ENCODE measurements at places on chromosomes 3 and 15.

DNA sequence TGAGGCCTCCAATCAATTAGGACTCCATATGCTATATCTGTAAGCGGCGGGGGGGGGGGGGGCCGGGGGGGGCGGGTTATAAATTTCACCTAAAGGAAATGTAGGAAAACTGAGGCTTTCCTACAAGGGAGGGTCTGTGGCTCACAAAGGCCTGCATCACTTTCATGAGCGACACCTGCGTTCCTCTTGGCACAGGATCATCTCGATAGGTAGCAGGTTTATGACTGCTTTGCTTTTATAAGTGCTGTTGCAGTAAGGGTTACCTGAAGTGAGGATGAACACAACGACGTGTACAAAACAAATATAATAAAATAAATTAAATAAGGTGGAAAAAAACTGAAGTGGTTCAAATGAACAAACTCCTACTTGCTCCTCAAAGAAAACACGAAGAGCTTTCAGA lies 194.3 kb downstream of the FOXP1 start:
- DNase-seq = no peak

- no peak for DNase-seq
Observed at GRCh38 chr15:77002954-77003912, 8.3 kb downstream of the PSTPIP1 start.

- no peak for DNase-seq
Observed at GRCh38 chr3:169350228-169350627, 313.3 kb downstream of the MECOM start.

DNA sequence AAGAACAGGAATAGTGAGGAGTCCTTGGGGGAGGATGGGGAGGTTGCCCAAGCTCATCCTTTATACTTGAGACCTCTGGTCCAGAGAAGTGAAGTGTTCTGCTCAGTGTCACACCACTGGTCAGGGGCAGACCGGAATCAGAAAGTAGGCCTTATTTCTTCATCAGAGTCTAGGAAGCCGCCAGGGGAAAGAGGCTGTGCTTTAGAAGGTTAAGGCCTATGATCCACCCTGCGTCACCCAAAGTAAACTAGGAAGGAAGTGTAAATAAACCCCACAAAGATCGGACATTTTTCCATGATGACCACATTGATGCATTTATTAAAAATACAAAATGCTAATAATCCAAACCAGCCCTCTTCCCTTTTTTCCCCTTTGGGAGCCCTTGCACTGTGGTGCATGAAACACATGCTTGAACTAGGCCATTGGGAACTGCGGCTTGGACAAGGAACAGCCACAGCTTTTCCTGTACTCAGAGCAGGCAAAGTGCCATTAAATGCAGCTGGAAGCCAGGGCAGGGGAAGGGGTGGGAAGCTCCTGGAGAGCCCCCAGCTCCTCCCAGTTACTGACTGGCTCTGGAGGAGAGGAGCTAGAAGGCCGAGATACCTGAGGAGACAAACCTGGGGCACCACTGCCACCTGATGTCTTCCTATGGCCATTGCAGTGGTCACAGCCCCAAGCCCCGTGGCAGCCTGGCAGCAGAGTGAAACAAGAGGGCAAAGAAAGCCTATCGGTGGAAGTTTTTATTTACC lies 37.0 kb downstream of the CDC25A start:
- DNase-seq = no peak

GRCh38 chr3:12139111-12139511 lies 19.6 kb downstream of the TIMP4 start:
- DNase-seq = no peak

GRCh38 chr3:66423791-66424190 lies 77.0 kb downstream of the LRIG1 start:
- no peak for DNase-seq

GRCh38 chr15:79736435-79737000 lies 160.3 kb downstream of the MTHFS start:
- peak; percentile 12 for DNase-seq

- no peak for DNase-seq
Observed at GRCh38 chr3:153957421-153957820, 163.8 kb upstream of the ARHGEF26 start.

DNA sequence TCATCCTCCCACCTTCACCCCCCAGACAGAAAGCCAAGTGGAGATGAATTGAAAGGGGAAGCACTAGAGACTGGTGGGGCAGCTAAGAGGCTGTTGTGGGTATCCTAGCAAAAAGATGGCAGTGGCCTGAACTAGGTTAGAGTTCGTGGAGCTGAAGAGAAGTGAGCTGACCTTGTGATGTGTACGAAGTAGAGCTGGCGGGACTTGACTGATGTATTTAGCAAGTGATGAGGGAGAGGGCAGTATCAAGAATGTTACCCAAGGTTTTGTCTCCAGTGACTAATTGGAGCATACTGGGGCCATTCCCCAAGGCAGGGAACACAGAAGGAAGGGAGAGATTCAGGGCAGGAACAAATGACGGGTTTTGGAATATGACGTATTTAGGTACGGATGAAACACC lies 50.0 kb upstream of the CP start:
- DNase-seq = no peak

- no peak for DNase-seq
Observed at GRCh38 chr3:56917361-56918110, 115.8 kb upstream of the ARHGEF3 start.

DNA sequence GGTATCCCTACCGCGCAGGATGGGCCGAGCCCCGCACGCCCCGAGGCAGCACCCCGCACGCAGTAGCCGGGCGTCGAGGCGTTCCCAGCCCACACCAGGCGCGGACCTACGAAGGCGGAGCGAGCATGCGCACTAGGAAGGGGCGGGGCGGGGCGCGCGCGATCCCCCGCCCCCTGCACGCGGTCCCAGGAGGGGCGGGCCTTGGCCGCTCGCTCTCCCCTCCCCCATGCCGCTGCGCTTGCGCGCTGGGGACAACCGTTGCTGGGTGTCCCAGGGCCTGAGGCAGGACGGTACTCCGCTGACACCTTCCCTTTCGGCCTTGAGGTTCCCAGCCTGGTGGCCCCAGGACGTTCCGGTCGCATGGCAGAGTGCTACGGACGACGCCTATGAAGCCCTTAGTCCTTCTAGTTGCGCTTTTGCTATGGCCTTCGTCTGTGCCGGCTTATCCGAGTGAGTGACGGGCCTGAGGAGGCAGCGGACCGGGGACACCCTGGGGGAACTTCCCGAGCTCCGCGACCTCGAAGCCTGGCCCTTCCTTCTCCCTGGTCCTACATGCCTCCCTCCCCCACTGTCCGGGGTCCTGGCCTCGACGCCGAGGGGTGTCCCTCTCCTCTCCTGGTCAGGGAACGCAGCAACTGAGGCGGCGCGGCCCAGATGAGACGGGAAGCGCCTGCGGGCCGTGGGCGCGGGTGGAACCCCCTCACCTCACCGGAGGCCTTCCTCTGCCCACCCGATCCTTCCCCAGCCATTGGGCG lies at the start of gene SPESP1:
TSS of gene SPESP1 (plus strand) at position 258 of the 755 bp plus-strand sequence. CDS start at position 387, 129 bp downstream.
- no peak for DNase-seq

GRCh38 chr3:81728766-81729544 lies 32.5 kb downstream of the GBE1 start:
- DNase-seq = peak; percentile 28

DNA sequence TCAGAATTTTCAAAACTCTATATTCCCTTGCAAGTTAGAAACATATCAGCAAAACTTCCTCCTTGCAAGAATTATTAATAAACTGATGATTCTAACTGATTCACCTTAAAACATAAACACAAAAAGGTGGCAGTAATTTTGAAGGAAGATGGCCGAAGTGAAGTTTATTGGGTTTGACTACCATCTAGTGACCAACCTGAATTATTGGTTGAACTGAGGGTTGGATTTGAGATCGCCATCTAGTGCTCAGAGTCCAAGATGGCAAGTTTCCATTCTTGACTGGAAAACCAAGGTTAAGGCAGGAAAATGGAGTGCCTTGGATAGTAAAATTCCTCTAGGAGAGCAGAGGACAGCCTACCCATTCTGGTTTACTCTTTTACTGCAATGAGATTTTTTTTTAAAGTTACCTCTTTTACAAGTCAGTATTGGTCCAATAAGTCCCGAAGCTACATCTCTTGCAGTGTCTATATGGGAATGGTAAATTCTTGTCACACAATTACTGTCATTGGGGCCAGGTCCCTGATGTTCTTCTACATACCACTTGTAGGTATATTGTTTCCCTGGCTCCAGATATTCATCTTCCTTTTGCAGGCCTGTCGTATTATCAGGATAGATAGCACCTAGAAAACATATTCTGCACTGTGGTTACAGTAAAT lies 51.6 kb upstream of the CP start:
- DNase-seq = peak; percentile 52

- DNase-seq = no peak
Observed at GRCh38 chr15:37078566-37078965, 21.8 kb downstream of the MEIS2 start.

DNA sequence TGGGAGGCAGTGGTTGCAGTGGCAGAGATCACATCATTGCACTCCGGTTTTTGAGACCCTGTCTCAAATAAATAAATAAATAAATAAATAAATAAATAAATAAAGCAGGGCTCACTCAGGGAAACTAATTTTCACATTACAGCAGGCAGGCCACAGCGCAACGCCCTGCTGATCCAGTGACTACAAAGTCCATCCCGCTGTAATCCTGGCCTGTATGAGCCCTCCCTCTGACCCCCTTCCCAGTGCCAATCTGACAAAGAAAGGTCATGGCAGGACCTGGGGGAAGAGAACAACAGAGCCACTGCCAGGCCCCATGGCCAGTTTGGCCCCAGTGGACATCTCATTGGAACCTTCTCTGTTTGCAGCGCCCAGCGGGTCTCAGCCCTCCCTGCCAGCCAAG lies 9.3 kb downstream of the SH3BP5 start:
- no peak for DNase-seq

- no peak for DNase-seq
Observed at GRCh38 chr3:43753741-43754715, 63.3 kb downstream of the ABHD5 start.

GRCh38 chr3:195042743-195043606 lies 228.0 kb downstream of the XXYLT1 start:
- no peak for DNase-seq

- no peak for DNase-seq
Observed at GRCh38 chr3:195284842-195285241, 13.9 kb upstream of the XXYLT1 start.

GRCh38 chr3:152458376-152459117 lies 189.8 kb downstream of the MBNL1 start:
- no peak for DNase-seq

DNA sequence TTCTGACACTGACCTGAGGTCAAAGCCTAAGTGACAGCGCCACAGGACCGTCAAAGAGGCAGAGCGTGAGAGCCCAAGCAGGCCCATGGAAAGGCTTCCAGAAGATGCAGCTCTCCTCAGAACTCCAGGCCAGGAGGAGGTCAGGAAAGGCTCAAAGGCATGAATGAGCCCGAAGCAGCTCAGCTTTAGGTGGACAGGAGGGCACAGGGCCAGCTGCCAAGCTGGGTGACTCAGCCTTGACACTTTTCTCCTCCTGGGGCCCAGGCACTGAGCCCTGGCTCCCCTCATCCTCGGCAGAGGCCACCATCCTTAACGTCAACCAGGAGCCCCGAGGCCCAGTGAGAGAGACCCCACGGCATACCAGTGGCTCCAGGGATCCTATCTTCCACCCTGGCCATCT lies 62.9 kb downstream of the ADCY5 start:
- no peak for DNase-seq

DNA sequence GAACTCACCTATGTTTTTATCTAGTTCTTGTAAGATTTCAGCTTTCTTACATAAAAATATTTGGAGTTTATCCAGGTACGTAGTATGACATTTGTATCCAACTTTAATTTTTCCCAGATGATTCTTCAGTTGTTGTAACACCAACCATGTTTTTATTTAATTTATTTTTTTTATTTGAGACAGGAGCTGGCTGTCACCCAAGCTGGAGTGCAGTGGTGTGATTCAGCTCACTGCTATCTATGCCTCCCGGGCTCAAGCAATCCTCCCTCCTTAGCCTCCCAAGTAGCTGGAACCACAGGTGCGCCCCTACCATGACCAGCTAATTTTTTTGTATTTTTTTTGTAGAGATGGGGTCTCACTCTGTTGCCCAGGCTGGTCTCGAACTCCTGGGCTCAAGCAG lies 6.6 kb downstream of the XYLB start:
- DNase-seq = no peak
